ENCODE measurements at places on chromosomes 2 and 18.
A peak's percentile ranks its signal among the peaks of the same experiment; 100 is the strongest.

DNA sequence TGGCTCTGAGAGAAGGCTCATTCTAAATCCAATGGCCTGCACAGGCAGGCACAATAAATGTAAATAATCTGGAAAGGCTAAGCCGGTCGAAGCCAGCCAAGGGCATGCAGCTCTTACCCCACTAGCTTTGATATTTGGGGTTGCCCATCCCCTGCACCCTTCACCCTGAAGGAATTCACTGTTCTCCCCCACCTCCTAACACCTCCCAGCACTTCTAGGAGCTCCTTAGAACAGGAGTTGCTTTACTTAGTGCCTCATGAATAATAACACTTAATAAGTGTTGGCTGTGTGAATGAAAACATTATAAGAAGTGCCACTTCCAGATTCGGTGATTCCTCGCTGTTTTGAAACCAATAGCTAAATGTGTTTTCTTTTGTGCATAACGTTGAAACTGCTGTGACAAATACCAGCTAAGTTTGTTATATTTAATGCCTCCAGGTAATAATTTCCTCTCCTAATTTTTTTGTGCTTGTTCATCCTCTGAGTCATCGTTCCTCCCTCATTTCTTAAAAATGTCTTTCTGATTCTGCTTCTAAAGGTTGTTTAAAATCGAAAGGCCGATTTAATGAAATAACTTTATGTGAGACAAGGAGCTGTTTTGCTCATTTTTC lies 458.8 kb downstream of the METTL4 start:
- no peak for DNase-seq

DNA sequence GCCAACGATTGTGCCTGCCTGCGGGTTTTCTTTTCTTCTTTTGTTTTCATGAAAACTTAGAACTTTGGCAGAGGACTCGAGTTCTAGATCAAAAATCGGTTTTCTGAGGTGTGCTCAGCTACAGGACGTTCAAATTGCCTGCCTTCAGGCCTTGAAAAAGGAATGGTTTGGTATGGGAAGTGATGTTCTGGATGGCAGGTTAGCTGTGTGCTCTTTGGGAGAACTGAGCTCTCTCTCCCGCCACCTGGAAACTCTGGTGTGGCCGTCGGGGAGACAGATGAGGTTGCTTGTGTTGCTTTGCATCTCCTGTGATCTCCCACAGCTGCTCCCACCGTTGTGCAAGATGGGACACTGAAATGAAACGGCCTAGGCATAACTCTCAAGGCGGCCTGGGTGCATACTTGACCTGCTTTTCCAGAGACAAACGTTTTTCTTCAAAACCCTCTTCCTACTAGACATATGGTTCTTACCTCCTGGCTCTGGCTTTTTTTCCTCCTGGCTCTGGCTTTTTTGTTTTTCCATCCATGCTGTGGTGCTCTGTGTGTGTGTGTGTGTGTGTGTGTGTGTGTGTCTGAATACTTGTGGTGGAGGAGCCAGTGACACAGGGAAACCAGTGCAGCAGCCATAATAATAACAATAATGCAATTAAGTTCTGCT lies 2.0 kb downstream of the FMNL2 start:
- DNase-seq = peak; percentile 3

DNA sequence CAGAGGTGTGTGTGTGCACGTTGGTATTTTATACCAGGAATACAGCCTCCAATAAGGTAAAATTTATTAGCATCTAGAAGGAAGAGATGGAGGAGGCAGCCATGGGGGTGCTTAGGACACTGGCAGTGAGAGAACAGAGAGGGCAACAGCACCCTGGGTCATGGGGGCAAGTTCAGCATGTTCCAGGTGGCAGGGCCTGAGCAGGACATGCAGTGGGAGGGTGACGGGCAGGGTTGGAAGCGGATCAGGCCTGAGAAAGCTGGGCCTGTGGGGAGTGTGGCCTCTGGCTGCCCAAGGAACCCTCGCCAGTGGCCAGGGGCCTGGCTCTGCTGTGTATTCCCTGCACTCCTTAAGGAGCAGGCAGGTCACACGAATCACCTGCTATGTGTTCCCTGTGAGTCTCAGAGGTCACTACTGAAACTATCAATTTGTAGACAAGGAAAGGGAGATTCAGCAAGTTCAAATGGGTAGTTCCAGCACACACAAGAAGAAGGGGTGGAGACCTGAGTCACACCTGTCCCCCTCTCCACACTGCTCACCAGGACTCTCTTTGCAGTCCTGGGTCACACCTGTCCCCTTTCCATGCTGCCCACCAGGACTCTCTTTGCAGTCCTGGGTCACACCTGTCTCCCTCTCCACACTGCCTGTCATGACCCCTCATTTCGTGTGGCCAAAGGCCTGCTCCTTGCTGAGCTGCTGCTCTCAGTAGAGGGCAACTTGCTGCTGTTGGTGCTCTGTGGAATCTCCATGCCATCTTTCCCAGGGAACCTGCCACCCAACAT lies 463.9 kb upstream of the HS6ST1 start:
- DNase-seq = no peak

DNA sequence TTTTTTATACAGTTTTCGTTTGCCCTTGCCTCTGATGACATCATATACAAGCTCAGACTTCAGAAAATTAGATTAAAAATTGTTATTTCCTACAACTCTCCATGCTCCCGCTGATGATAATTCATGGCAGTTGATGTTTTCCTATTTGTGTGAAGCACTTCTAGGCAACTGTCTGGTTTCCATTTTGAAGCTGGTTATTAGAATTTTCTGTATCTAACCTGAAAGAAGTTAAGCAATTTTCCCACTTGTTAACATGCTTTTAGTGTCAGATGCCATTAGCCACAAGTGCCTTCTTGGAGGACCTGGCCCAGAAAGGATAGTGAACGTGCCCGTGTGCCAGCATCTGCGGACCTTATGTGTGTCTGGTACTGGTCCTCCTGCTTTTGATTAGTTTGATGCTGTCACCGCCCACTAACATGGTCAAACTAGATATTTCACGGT lies 347.6 kb upstream of the RAB12 start:
- DNase-seq = no peak

DNA sequence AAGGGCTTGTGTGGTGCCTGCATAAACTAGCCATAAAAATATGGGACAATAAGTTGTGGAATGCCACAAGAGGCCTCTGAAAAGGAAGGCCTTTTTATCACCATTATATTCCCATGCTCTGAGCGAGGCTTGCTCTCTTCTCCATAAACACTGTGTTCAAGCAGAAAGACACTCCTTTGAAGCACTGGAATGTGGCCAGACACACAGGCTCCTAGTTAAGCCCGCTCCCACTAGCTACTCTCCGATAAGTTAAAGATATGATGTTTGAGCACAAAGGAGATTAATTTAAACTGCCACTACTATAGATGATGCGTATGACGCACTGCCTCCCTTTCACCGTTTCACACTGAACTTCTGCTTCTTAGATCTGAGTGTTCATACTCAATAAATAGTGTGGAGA lies 188.7 kb upstream of the TWIST2 start:
- no peak for DNase-seq

- DNase-seq = no peak
These were observed 124.6 kb downstream of the NCK2 start for GRCh38 chr2:105869341-105869740.

- DNase-seq = no peak
These were observed 178.1 kb downstream of the GCA start for GRCh38 chr2:162521871-162522650.

GRCh38 chr2:97693476-97693875 lies 19.9 kb upstream of the ZAP70 start:
- no peak for DNase-seq

DNA sequence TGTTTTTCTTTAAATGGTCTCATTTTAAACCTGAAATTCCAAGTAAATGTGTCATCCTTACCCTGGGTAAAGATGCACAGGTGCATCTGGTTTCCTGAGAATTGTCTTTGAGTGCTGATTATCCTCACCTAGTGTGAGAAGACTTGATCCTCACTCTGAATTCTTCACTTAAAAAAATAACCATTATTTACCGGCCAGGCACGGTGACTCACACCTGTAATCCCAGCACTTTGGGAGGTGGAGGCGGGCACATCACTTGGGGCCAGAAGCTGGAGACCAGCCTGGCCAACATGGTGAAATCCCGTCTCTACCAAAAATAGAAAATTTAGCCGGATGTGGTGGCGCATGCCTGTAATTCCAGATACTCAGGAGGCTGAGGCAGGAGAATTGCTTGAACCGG lies 9.9 kb upstream of the WNT6 start:
- DNase-seq = peak; percentile 13

GRCh38 chr2:119207447-119207846 lies 16.2 kb upstream of the STEAP3 start:
- peak; percentile 22 for DNase-seq

DNA sequence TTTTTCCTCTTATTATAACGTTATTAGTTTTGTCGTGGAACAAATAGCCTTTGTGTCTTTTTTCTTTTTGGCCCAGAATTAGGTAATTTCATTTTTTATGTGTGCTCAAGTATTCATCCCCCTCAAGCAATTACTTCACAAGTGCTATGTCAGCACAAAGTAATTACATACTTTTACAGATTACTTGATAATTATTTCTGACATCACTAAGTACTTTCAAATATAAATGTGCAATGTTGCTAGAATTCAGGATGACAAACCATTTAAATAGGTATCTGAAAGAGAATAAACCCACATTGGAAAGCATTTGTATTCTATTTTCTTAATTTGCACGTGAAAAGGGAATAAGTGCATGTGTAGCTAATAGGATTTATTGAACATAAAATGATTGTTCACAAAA lies 238.2 kb downstream of the CDH7 start:
- DNase-seq = no peak

DNA sequence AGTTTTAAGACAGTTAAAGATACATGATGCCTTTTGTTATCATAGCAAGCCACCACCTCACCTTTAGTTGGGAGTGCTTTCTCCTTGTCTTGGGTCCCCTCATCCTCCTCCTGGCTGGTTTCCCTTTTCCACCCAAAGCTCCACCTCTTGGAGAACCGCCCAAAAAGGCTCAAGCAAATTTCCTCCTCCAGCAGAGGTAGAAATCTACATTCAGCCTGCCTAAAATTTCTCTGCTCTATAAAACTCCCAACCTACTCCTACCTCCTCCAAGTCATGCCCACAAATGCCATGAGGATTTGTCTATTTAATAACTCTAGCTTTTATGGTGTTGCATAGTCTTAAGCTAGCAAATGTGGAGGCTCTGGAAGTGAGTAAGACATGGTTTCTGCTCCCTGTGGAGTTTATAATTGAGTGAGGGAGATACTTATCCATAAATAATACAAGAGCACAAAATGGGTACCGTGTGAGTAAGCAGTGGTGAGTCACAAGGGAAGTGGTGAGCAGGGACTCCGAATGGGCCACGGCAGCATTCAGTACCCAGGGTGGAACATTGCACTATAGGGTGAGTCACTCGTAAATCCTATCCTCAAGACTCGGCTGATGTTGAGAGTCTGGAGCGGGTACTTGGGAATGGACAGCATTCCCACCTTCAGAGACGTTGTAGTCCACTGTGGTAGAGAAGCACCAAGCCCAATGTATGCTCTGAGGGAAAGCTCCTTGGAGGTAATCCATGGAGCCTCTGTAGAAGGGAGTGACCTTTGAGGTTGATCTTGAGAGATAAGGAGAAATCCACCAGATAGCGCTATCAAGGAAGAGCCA lies 146.3 kb downstream of the RTN4 start:
- peak; percentile 82 for DNase-seq

DNA sequence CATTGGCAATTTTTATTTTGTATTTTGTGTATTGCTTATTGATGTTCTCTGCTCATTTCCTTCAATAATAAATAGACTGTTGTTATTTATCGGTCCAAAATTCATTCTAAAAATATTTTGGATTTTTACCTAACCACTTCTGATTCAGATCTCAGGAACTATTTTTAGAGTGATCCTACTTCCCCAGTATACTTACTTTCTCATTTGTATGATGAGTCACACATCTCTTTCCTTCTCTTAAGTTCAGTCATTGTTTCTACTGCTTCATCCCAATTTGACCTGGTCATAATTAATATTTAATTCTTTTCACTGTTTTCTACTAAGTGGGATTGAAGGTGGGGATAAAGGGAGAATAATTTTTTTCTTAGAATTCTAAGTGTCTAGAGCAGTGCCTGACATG lies 75.1 kb downstream of the AGPS start:
- DNase-seq = no peak

DNA sequence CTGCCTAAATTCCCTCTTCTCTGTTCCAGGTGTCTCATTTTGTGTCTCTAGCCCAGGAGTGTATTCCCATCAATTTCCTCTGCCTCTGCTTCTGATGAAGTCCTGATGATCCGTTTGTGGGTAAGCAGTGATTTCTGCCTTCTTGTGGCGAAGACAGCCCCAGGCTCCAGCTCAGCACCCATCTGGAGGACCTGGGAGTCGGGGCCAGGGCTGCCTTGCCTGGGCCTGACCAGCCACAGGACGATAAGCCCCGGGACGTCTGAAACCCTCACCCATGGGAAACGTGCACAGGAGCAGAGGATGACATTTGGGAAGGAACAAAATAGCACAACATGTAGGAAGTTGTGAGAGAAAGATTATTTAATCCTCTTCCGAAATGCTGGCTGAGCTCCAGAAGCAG lies 206.9 kb downstream of the FBXO15 start:
- no peak for DNase-seq

- DNase-seq = no peak
These were observed 140.2 kb downstream of the SH3BP4 start for GRCh38 chr2:235091983-235092382.

- DNase-seq = peak; percentile 33
These were observed 119.0 kb downstream of the KIAA1328 start for GRCh38 chr18:36947820-36948348.

DNA sequence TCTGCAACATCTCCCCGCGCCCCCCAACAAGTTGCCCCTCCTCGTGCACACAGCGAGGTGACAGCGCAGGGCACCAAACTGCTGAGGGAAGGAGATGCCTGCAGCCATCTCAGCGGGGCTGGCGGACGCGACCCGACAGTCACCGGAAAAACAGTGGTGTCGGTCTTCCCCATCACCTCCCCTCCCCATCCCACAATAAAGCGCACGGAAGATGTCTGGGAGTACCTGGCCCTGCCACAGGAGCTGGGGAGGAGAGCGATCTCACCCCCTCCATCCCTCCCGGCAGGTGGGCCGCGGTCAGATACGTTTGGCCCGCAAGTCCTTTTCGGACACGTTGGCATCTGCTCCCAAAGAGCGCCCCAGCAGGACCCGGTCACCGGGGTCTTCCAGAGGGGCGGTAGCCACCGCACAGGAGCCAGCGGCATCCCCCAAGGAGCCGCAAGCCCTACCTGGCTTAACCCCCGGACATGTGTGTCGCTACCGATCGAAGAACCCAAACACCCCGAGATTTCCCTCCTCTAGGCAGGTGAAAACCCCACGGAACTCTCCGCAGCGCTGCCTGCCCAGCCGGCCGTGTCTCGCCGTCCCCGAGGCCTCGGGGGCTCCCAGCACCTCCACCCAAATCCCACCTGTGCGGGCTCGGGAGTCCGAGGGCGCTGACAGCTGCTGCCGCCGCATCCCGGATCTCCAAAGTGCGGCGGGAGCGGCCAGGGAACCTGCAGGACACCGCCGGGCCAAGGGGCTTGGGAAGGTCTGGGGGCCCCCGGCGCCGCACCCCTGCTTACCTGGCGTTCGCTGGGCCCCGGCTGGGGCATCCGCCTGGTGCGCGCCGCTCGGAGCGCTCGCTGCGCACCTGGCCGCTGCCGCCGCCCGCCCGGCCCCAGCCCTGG lies 657 bp downstream of the ATP8B1 start:
- peak; percentile 80 for DNase-seq

GRCh38 chr2:163604941-163605555 lies 130.8 kb downstream of the FIGN start:
- peak; percentile 9 for DNase-seq

Measured in DMS53 (cell line).